Astrocyte of the spinal cord (primary cell): ENCODE measurements at places on chromosomes 3 and 15.

- DNase-seq, result no peak
Measured at GRCh38 chr15:66633041-66633937, 67.5 kb upstream of the LCTL start.

DNA sequence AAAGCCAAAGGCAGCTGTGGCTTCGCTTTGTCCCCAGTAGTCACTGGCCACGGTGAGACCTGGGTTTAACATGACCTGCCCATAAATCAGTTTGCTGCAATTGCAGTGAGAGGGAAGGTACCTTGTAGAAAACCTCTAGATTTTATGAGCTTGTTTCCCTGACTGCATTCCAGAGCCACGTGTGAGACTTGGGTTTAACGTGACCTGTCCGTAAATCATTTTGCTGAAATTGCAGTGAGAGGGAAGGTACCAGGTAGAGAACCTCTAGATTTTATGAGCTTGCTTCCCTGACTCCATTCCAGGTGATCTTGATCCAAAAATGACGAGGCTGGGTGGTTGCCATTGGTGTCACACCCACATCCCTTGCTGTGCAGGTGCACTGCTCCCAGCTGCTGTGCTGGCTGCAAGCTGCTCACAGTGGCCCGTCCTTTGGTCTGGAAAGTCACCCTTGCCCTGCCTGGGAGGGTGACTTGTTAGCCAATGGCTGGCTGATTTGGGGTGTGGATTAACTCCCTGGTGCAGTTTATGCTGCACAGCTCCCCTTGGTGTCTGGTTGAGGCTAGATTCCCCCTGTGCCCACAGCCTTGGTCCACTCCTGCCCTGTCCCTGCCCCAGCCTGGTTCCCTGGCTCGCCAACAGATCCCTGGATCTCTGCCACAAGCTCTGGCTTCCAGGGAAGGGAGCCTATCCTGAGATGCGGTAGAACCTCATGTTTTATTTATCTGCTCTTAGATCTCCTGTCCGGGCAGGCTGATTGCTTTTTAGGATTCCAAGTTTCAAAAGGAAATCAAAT, 192.7 kb upstream of the CTDSPL start:
- no peak for DNase-seq

DNA sequence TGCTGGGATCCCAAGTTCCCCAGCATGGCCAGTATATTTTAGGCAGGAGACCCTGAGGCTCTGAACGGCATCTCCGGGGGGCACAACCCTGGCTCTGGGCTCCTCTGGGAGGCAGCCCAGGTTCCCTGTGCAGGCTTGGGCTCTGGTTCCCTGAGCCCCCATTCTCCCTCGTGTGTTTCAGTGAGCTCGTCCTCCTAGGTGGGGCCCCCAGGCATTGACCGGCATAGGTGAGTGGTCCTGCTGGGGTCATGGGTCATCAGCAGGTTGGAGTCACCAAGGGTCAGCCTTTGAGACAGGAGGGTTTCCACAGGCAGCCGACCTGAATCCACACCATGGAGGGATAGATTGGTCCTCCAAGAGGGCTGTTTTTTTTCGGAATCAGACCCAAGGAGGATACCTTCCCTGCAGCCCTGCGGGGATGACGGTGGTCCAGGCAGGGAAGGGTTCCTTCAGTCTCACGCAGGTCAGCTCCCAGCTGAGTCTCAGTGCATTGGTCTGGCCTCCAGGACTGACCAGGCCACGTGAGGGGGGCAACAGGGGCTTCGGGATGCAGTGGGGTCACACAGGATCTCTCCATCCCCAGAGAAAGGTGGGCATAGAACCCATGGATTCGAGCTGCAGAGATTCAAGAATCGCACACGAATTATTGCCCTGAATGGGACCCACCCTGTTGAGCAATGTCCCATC, 226.0 kb downstream of the SNRPN start:
- no peak for DNase-seq

DNA sequence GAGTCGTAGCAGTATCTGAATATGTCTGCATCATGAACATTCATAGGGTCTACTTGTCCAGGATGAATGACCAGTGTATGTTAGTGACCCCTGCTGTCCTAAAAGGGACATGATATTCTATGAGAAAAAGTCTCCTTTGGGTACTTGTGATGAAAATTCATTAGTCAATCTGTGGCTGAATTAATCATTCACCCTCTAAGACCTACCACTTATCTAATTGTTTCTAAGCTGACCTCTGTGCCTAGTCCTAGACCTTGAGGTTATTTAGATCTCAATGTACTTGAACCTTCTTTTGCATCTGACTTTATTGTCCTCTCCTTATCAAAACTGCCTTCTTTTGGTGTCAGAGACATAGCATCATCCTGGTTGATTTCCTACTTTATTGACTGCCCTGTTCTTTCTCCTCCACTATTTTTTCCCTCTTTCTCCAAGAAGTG, 799.3 kb downstream of the DIPK2A start:
- DNase-seq, result peak; percentile 59

GRCh38 chr3:176172492-176172891, 1024.8 kb downstream of the TBL1XR1 start:
- no peak for DNase-seq

GRCh38 chr3:139355476-139355875, 11.7 kb downstream of the MRPS22 start:
- no peak for DNase-seq

DNA sequence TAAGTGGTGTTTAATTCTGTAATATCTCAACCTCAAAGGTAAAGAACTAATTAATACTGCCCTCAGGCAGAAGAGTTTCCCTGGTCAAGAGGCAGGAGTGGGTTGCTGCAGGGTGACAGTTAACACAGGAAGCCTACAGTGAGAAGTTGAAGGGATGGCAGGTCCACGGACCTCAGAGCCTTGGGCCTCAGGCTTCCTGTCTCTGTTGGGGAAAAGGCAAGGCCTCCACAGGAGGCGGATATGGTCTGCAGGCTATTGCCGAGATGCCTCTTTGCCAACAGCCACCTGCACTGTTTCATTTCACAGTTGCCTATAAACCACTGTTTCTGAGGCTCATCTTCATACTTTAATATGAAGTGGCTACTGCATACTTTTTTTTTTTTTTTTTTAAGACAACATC, 33.3 kb upstream of the RPN1 start:
- no peak for DNase-seq

DNA sequence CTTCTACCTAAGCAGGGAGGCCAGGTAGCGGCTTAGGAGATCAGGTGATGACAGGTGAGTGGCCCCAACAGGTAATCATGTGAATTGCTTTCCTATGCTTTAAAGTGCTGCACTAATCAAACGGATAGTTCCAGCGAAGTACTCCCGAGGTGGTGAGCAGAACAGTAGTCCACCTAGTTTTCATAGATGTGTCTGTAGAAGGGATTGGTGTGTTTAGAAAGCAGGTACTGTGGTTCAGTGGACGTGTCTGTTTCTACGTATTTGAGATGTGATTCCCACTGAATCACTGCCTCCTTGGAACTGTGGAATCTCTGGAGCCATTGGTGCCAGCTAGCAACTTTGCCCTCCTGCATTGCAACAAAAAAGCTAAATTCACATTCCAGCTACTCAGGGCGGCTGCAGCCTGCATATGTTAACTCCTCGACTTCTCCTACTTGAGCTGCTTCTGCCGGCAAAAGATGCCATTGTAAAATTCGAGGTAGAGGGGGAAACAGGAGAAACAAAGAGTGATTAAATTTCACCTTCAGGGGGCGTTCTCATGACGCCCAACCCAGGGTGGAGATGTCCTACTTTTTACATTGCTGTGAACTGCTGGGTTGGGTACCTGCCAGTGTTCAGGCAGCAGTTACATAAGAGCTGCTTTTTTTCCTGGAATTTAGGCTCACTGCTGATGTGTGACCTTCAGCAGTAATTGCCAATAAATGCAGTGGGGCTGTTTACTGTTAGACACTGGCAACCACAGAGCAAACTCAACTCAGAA, 227.3 kb downstream of the ITPR1 start:
- DNase-seq, result peak; percentile 88

- peak; percentile 12 for DNase-seq
Measured at GRCh38 chr15:69074843-69075224, 60.3 kb downstream of the NOX5 start.

- DNase-seq, result no peak
Measured at GRCh38 chr15:81276967-81277366, 47.0 kb downstream of the STARD5 start.

GRCh38 chr15:51270706-51271105, 67.7 kb downstream of the CYP19A1 start:
- DNase-seq, result no peak

GRCh38 chr15:93358166-93359059, 269.4 kb upstream of the RGMA start:
- DNase-seq, result no peak

DNA sequence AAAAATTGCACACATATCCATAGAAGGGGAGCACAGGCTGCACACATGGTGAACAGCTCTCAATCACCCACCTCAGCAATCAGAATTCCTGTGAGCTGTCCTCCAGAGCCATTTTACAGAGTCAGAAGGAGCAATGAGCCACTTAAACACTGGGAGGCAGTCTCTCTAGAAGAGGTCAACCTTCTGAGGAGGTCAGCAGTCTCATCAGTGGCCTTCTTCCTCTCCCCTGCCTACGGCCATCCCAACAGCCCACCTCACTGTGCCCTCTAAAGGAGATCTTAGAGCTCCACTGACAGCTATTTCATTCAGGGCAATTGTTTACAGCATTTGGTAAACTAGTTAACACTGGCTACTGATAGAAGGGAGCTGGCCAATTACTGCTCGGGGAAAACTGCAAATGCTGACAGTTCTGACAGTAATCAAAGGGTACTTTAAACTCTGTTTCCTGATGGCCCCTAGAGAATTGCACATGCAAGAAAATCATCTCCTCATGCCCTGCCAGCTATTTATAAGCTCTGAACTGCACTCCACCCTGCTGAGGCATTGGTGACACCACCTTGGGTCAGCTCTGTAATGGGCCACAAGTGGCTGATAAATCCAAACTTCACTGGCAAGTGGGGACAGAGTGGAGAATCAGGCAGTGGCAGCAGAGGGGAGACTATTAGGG, 42.1 kb upstream of the TSPAN3 start:
- DNase-seq, result no peak

- DNase-seq, result no peak
Measured at GRCh38 chr15:73756390-73756789, 3.2 kb upstream of the INSYN1 start.

- DNase-seq, result no peak
Measured at GRCh38 chr3:42936157-42936981, 30.4 kb downstream of the ZNF662 start.

GRCh38 chr3:135157045-135157740, 362.1 kb downstream of the EPHB1 start:
- no peak for DNase-seq

DNA sequence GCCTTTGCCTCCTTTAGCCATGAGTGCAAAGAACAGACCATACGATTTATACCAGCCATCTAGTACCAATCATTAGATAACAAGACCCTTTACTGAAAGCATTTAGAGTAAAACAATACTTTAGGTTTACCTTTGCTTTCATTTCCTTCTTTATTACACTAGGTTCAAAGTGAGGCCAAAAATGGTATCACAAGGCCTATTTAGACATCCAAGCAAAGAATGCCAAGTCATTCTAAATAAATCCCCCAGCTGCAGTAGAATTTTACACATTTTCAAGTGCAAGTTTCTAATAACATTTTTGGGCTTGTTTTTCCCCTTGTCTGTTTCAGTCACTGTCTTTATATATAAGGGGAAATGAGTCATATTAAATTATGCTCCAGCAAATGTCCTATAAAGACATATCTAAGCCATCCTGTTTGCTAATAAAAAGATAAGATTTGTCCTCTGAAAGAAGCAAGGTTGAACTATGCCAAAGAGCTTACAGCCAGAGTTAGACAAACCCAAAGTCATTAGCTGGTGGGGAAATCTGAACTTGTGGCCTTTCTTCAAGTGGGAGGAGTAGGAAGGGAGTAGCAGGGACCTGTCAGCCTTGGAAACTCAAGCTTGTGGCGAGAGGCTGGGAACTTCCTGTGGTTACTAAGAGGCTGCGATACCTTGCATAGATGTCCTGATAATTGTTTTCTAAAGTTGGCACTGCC, 232.7 kb downstream of the MECOM start:
- peak; percentile 36 for DNase-seq

GRCh38 chr3:54185740-54186139, 63.4 kb downstream of the CACNA2D3 start:
- DNase-seq, result no peak

DNA sequence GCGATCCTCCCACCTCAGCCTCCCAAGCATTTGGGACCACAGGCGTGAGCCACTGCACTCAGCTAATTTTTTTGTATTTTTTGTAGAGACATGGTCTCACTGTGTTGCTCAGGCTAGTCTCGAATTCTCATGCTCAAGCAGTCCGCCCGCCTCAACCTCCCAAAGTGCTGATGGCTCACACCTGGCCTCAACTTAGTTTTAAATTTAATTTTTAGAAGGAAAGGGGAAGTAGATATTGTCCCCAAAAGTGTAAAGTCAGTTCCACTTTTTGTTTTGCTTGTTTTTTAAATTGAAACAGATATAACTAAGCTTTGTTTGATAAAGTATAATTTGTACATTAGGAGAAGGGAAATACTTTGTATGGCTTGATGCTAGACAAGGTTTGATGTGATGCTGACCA, 31.3 kb upstream of the NFKBIZ start:
- no peak for DNase-seq
